Mammary epithelial cell (primary cell): ENCODE measurements at places on chromosomes 11 and 22. TPM values are rescaled to one million over a fixed set of nuclear protein-coding genes. Genes with fewer than 3 reads are reported as not detected.

The OR51B4 gene
- not detected for total RNA-seq

The KREMEN1 gene
- 9.1 and 18.7 TPM in 2 replicates for total RNA-seq

The MMP8 gene
- total RNA-seq = 0.50 TPM

The GVQW3 gene
- 1.3 TPM for total RNA-seq
